SW480 (cell line): ENCODE measurements at places on chromosomes 7 and 10.

DNA sequence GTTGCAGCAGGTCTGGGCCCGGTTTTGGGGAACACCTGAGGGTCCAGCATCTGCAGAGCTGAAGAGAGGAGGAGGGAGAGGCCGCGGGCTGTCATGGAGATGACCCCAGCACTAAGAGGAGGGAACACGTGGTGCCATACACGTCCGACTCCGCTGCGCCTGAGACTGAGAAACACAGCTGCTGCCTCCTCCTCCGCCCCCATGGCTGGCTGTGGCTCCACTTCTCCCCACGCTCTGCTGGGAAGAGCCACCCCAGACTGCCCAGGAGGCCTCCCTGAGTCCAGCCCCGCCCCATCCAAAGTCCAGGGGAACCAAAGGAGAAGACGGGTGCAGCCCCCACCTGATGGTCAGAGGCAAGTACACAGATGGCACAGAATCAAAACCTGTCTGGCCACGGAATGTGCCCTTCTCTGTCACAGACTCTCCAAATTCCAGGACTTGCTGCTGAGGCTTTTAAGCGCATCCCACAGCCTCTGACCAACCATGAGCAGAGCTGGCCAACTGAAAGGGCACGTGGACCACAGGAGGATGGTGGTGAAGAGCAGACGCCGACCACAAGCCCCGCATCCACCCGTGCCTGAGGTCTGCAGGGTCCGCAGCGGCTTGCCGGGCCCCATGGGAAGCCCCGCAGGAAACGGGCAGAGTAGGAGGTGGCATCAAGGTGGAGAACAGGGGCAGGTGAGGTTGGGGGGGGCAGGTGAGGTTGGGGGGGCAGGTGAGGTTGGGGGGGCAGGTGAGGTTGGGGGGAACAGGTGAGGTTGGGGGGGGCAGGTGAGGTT is 24.0 kb downstream of the STK32C start:
- DNase-seq: peak; percentile 14

DNA sequence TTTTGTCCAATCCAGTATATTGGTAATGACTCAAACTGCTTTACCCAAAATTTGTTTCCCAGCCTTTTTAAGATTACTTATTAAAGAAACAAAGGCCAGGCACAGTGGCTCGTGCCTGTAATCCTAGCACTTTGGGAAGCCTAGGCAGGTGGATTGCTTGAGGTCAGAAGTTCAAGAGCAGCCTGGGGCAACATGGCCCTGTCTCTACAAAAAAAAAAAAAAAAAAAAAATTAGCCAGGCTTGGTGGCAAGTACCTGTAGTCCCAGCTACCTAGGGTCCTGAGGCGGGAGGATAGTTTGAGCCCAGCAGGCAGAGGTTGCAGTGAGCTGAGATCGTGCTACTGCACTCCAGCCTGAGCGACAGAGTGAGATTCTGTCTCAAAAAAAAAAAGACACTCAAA is 7.0 kb upstream of the ARHGAP12 start:
- no peak for DNase-seq

- DNase-seq: no peak
Observed at GRCh38 chr10:126595160-126595559, 75.3 kb downstream of the C10orf90 start.

- no peak for DNase-seq
Observed at GRCh38 chr10:72069751-72070526, 18.4 kb downstream of the SPOCK2 start.

DNA sequence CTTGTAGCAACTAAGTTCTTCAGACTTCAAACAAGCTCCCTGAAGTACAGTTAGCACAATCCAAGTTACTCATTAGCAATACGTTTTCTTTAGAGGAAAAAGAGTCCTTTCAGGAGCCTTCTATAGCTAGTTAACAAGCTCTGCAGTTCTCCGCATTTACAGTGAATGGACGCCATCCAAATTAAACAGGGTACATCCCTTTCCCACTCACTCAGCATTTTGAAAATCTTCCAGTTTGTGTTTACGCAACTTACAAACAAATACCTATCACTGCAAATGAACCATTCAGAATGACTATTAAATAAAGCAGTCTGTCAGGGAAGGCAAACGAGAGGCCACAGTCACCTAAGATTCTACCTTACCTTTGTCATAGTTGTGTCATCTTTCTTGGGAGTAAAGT is 84.5 kb downstream of the RNF32 start:
- DNase-seq: no peak

DNA sequence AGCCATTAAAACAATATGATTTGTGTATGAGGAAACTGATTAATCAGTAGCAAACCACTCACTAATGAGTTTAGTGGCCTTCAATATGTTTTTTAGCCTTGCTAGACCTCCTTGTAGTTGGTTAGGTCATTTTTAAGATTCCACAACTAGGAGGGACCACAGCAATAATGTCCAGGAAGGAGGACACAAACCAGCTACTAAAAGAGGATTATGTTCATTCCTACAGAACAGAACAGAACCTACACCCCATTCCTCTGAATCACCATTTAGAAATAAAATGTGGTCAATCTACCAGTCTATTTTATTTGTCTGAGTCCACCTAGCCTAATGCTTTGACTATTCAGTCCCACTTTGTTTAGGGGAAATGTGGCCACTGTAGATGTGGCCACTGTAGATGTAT is 226.3 kb downstream of the GLI3 start:
- no peak for DNase-seq

DNA sequence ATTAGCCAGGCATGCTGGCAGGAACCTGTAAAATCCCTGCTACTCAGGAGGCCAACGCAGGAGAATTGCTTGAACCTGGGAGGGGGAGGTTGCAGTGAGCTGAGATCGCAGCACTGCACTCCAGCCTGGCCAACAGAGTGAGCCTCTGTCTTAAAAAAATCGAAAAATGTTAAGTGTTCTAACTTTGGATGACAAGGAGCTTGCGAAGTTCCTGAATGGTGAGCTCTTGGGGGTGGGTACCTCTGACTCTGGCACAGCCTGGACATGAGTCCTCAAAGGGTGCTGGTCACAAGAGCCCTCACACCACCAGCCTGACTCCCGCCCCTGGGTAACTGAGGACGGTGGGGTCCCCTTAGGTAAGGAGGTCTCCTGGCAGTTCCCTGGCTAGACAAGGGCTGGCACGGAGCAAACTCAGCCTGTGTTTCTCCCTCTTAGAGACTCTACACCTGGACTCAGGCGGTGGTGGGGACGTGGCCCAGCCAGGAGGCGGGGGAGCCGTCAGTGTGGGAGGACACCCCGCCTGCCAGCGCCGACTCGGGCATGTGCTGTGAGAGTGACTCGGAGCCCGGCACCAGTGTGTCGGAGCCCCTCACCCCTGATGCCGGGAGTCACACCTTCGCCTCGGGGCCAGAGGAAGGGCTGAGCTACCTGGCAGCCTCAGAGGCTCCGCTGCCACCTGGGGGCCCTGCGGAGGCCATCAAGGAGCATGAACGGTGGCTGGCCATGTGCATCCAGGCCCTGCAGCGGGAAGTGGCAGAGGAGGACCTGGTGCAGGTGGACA is 24.1 kb downstream of the AMZ1 start:
- DNase-seq: no peak

DNA sequence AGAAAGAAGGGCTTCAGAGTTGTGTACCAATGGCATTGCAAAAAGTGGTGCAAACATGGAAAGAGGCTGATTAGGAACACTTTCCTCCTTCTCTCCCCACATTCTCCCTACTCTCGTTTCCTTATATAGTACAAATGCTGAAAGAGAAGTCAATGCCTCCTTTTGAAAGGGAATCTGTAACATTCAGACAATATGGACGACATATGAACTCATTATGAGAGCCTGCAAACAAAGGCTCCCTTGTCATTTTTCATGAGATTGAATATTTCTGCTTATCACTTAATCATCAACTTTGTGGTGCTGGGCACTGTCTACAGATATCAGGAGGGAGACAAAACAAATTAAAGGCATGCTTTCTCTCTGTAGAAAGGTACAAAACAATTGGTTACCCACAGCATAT is 437.1 kb upstream of the PHF14 start:
- DNase-seq: no peak

- DNase-seq: no peak
Observed at GRCh38 chr7:82472966-82473365, 29.4 kb upstream of the CACNA2D1 start.

GRCh38 chr10:30398193-30398592 is 35.8 kb upstream of the MAP3K8 start:
- no peak for DNase-seq

GRCh38 chr10:1678084-1678483 is 59.2 kb downstream of the ADARB2 start:
- no peak for DNase-seq

DNA sequence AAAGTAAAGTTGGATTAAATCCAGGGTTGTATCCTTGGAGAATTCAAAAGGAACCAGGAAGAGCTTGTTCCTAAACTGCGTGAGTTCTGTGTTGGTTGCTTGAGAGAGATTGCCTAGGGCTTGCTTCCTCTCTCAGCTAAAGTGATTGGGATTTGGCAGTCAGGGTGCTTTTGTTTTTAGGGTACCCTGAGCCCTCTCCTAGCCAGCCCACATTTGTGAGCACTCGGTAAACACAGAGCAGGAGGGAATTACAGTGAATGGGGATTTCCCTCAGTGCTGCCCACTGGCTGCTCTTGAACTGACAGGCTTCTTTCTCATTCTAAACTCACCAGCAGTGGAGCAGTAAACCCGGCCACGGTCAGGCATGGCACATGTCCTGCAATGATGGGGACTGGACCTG is 146.9 kb downstream of the TPST1 start:
- DNase-seq: peak; percentile 27

DNA sequence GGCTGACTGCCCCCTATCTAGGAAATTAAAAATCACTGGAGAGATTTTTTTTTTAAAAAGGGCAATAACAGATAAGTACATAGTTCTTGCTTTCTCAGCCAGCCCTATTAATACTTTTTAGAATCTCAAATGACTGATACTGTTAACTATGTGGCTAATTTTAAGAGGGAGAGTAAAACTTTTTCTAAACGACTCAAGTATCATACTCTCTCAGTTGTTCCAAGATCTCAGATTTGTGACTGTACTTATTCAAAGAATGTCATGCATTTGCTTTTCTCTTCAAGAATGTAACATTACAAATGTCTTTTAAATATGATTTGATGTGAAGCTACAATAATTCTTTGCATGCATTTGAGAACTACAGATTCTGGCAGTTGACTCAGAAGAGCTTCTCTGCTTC is 55.4 kb upstream of the RAB11FIP2 start:
- DNase-seq: no peak

DNA sequence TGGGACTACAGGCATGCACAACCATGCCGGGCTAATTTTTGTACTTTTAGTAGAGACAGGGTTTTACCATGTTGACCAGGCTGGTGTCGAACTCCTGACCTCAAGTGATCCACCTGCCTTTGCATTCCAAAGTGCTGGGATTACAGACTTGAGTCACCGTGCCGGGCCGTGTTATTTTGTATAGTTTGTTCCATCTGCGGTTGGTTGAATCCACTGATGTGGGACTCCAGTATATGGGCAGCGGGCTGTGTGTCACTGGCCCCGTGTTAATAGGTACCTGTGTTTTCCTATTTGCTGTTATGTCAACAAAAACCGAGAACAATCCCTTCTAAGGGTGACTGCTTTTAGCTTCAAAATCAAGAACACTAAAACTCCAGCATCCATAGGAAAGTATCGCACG is 297.6 kb upstream of the PITRM1 start:
- DNase-seq: no peak

GRCh38 chr7:134378562-134378961 is 61.8 kb upstream of the SLC35B4 start:
- no peak for DNase-seq

- no peak for DNase-seq
Observed at GRCh38 chr7:100506356-100506923, 22.7 kb downstream of the NYAP1 start.

- no peak for DNase-seq
Observed at GRCh38 chr7:94843553-94843952, 63.8 kb upstream of the PPP1R9A start.

DNA sequence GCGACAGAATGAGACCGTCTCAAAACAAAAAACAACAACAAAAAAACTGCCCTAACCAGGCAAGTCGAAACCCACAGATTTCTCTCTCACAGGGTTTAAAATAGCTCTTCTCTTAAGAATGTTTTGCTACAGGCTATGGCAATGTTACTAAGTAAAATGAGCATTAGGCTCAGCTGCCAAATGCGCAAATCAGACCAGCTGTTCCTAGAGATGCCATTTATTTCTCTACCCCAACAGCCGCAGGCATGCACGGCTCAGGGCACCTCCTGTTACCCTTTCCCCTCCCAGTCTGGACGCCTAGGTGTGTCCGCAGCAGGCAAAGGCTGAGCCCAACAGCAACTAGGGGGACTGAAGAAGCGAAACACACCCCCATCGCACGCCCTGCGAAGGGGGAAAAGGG is 168.3 kb upstream of the MBL2 start:
- no peak for DNase-seq

DNA sequence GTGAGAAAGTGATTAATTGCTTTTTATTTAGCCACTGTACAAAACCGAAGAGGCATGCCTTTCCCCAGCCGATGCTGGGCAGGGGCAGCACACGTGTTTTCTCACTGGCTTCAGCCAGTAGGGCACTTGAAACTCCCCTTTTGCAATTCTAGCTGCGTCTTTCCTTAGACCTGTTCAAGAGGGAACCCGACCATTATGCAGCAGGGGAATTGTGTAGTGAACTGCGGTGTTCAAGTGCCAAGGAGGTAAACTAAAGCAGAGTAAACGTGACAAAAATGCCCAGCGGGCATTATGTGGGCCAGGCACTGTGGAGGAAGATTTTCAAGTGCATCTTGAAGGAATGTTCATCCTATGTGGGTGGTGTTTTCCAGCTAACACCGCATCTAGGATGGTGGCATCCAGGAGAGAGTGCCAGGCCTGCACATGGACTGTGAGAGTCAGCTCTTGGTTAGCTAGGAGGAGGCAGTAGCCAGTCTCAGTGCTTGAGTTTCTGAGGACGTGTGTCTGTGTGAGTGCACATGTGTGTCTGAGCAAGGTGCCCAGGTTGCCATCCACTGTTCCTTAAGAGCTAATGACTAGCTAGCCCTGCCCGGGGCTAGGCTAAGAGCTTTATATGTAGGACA is 3.3 kb downstream of the WIPF3 start:
- no peak for DNase-seq

DNA sequence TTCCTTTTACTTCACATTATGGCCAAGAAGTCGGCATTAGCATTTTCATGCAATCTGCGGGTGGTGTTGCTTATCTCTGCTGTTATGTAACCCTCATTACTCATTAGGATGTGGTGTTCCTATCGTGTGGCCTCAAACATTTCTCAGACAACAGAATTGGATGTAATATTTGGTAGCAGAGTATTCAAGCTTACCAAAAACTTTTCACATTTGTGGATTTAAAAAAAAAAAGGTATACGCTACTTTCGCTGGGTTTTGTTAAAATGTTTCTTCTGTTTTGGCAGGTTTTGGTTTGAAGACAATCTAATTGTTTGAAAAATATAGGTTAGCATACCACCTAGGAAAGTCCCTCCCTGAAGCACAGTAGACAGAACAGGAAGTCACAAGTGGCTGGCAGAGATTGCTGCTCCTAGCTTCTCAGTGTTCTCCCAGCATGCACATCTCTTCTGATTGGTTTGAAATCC is 128.8 kb downstream of the GATA3 start:
- no peak for DNase-seq

GRCh38 chr7:16958724-16959123 is 76.9 kb upstream of the AGR3 start:
- DNase-seq: no peak
